CD4-positive, alpha-beta memory T cell (primary cell): ENCODE measurements at places on chromosomes 1 and 21. TPM values are rescaled to one million over a fixed set of nuclear protein-coding genes. Genes with fewer than 3 reads are reported as not detected.

ITGB3BP gene
- 27.8 TPM for total RNA-seq

DDX59 gene
- total RNA-seq = 37.0 TPM

ODR4 gene
- total RNA-seq = 15.9 TPM

CRTC2 gene
- total RNA-seq = 113 TPM

AK4 gene
- total RNA-seq = 1.3 TPM

LCE1E gene
- total RNA-seq = not detected

C1orf87 gene
- total RNA-seq = not detected

SPATA21 gene
- not detected for total RNA-seq

TFF3 gene
- total RNA-seq = not detected

RNU1-4 gene
- total RNA-seq = 3,866 TPM

CADM3 gene
- not detected for total RNA-seq

FAM177B gene
- 0.30 TPM for total RNA-seq

LMX1A gene
- not detected for total RNA-seq

- DNase-seq = no peak
Observed at GRCh38 chr1:91653183-91653582, 152.5 kb downstream of the CDC7 start.

DNA sequence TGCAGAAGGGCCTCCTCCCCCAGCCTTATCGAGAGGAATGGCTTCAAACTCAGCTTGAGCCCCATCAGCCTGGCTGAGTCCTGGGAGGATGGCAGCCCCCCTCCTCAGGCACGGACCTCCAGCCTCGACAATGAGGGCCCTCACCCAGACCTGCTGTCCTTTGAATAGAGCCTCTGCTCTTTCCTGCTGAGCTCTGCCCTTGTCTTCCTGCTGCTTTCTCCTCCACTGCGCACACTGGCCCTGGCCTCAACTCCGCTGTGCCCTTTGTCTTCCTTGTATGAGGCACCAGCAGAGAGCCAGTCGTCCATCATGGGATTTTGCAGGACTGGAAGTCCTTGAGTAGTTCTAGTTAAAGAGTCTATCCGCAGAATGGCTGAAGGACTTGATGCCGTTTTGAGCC is 2.0 kb downstream of the C1orf226 start:
- no peak for DNase-seq

DNA sequence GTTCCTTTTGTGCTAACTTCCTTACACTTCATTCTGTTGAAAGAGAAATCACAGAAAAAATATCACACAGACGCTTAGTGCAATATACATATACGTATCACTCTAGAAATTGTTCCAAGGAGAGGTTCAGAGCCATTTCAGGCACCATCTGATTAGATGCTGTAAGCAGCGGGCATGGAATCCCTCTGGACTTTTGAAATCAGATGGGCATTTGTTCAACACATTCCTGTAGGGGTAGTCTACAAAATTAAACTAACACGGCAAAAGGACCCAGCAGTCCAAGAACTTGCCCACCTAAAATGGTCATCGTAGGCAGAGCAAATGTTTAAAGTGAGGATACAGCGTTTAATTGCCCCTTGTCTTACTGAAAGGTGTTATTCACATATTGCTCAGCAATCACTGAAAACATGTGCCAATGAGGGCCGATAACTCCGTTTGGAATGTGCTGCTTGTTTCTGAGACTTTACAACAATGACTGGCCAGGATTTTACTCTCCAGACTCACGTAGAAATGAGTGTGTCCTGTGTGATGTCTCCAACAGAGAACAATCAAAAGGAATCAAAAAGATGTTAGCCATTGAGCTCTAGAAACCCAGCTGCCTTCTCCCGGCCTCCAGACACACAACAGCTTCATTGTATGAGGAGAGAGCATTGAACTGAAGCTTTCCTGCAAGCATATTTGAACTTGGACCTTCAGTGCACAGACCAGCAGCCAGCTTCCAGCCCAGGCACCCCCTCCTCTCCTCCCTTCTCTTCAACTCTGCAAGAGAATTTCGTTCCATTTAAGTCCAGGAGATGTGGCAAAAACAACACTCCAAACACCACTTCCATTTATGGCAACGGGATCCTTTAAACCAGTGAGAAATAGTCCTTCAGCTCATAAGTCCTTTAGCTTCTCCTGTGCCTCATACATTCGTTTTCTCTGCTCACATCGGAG is 32.1 kb upstream of the ADORA3 start:
- DNase-seq = no peak

DNA sequence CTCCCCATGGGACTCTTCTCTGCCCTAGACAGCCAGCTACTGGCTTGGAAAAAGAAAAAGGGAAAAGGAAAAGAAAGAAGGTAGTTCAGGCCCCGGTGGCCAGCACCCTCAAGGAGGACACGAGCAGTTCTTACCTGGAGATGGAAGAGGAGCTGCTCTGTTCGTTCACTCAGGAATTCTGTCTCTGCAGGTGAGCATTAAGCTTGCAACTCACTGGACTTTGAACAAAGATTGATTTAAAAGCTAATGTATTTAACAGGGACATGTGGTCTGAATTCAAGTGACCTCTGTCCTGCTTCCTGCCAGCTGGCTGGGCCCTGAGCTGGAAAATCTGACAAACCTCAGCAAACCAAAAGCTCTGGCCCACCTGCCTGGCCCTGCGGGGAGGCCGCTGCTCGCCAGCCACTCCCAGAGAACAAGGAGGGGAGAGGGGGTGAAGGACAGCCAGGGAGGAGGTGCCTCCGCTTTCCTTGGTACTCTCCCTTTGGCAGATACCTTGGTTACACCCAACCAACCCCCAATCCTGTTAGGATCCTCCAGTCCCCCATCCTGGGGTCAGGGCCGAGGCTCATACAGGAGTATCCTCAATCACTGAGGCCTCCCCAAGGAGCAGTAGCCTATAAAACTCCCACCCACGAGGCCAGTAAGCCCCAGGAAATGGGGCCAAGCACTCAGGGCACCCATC is at the start of gene PDZK1:
Gene PDZK1, minus strand, starts transcription at position 186 of the 685 bp plus-strand sequence. CDS start 19,347 bp downstream, outside the sequence.
- no peak for DNase-seq

DNA sequence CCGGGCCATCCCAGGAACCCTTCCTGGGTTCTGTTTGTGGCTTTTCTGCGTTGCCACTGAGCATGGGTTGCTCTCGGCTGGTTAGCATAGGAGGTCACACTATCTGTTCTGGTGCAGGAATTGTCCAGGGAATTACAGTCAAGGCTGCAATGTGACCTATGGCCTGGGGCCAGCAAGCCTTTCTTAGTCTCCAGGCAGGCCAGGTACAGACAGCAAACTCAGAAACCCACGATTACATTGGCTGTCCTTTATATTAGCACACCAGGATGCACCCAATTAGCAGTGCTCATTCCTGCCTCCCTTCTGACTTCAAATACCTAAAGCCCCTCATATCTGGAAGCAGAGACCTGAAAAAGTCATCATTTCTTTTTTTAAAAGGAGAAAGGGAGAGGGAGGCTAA is 55.2 kb downstream of the CD247 start:
- no peak for DNase-seq

GRCh38 chr1:100249155-100249536 is 488 bp downstream of the DBT start:
- no peak for DNase-seq

GRCh38 chr1:192867180-192867579 is 58.3 kb downstream of the RGS2 start:
- DNase-seq = no peak

GRCh38 chr1:171158551-171158950 is 26.5 kb upstream of the FMO2 start:
- no peak for DNase-seq

- DNase-seq = peak; percentile 70
Observed at GRCh38 chr1:20493839-20494608, 8.0 kb upstream of the CAMK2N1 start.

GRCh38 chr1:192160196-192160595 is 1.9 kb downstream of the RGS18 start:
- no peak for DNase-seq

DNA sequence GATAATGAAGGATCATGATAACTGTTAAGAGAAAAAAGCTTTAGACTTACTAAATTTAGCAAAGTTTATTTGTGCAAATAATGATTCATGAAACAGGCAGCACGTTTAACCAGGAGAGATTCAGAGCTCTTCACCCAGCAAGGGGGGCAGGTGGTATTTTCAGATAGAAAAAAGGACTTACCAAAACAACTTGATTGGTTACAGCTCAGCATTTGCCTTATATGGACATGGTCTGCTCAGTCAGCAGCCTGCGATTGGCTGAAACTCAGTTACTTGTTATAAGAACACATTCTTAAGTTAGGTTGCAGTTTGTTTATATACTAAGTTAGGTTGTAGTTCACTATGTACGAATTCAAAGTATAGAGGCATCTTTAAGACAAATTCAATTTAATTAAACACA is 165.6 kb downstream of the DUSP10 start:
- DNase-seq = no peak

DNA sequence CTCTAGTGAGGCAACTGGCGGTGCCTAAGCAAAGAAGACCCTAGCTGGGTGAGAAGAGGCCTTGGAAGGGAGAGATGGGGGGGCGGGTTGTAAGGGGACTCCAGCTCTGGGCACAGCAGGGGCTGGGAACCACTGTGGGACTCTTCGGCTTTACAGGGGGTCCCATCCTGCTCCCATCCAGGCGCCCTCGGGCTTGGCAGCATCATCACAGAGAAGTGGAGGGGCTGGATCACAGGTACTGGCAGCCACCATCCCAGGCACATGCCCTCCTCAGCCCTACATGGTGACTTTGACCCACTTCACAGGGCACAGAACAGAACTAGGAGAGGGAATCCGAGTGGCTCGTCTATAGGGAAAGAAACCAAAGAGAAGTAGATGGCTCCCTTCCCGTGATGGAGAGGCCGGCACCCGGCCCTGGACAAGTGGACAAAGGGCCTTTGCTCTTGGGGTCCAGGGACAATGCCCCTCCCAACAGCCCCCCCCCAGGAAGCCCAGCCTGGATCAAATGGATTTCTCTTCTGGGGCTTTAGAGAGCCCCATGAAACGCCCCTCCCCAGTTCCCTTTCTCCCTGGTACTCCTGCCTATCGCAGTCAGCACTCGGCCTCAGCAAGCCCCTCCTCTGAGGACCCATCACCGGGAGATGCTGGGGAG is 54.0 kb upstream of the ECE1 start:
- peak; percentile 43 for DNase-seq

DNA sequence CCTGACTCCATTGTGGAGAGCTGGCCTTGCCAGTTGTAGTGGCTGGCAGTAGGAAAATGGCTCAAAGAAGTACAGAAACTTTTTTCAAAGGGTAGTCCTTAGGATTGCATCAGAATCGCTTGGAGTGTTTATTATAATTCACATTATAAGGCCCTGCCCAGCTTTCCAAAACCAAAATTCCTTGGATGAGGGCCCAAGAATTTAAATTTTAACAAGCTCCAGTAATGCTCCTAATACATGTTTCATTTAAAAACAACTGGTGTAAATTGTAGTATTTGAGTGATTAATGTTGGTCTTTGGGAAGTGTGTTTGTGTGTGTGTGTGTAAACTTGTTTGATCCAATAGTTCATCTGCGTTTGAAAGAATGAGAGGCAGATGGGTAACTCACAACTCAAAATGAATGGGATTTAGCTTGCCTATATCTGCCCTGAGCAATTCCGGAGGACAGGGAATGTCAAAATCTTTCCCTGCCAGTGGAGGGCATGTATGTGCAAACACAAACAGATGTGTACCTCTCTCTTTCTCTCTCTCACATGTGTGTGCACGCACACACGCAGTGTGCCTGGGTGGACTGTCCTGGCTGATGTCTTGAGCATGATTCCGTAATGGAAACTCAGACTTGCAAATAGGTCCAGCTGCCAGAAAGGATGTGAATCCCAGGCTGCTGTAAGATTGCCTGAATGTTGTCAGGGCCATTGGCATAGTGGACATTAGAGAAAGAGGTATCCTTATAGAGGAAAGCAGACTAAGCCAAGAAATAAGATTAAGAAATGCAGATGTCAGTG is 293.1 kb downstream of the LMX1A start:
- DNase-seq = no peak

GRCh38 chr1:35269201-35269988 is 886 bp downstream of the ZMYM4 start:
- peak; percentile 4 for DNase-seq

- DNase-seq = no peak
Observed at GRCh38 chr1:70324683-70325082, 29.8 kb downstream of the ANKRD13C start.

GRCh38 chr1:23922321-23922943 is 9.3 kb upstream of the CNR2 start:
- no peak for DNase-seq

- no peak for DNase-seq
Observed at GRCh38 chr1:155931332-155932038, 2.7 kb downstream of the KHDC4 start.

DNA sequence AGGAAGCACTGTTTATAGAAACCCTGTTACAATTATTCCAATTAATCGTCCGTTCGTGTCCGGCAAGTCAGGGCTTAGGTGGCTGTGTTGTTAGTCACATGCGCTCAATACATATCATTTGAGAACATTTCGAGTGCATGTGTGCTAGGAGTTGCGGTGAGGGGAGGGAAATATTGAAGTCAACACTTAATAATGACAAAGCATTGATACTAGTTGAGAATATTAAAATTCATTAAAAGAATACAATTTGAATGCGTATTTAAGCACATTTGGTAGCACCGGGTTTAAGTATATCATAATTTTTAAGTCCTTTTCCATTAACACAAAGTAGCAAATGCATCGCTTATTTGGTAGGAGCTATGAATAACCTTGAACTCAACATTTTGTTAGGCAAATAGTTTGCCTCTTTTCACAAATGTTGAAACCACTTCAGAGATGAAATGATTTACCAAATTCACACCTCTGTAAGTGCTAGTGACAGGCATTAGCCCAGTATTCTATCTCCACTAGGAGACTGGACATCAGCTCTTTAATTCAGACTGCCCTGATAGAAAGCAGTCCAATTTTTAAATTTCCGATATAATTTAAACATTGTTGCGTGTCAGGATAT is 1.1 kb upstream of the SERBP1 start:
- DNase-seq = no peak

DNA sequence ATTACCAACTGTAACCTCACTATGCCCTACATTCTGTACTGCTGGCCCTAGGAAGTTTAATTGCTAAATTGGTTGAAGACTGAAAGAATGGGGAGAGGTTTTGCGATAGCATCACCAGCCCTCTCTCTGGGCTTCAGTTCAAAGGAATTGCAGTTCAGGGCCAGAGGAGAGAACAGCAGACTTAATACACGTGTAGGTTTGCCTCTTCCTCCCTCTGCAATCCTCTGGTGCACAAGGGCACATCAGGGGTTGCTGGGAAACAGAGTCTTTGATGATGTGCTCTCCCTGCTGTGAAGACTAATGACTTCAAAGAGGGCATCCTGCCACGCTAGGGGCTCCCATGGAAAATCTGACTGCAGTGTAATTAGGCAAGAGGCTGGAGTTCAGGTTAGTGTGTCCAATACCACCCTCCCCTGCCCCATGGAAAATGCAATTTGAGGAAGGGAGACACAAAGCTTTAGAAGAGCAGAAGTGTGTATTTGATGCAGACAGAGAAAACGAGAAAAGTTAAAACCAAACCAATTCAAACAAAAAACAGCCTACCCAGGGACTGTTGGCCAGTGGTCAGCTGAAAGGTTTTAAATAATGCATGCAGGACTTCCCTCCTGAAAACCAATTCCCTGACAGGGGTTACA is 167.9 kb downstream of the ASTN1 start:
- DNase-seq = no peak

GRCh38 chr21:32735524-32735923 is 7.7 kb upstream of the SYNJ1 start:
- DNase-seq = no peak

- no peak for DNase-seq
Observed at GRCh38 chr21:31733551-31734149, 1.7 kb upstream of the SCAF4 start.
